Mesenteric fat pad (tissue), 1 donor: ENCODE measurements at places on chromosomes 12 and 14. TPM values are rescaled to one million over a fixed set of nuclear protein-coding genes. Genes with fewer than 3 reads are reported as not detected.

The NTN4 gene
- 11.6 TPM for total RNA-seq

The LIN7A gene
- 5.8 TPM for total RNA-seq

The SLCO1B1 gene
- total RNA-seq: not detected

The HOXC10 gene
- 0.16 TPM for total RNA-seq

The SYT10 gene
- not detected for total RNA-seq

The MYL2 gene
- total RNA-seq: not detected

The CLEC7A gene
- total RNA-seq: 27.7 TPM

The FAM186B gene
- total RNA-seq: 0.55 TPM
